ENCODE measurements at places on chromosomes 7 and 10. TPM values are rescaled to one million over a fixed set of nuclear protein-coding genes. Genes with fewer than 3 reads are reported as not detected.

DNA sequence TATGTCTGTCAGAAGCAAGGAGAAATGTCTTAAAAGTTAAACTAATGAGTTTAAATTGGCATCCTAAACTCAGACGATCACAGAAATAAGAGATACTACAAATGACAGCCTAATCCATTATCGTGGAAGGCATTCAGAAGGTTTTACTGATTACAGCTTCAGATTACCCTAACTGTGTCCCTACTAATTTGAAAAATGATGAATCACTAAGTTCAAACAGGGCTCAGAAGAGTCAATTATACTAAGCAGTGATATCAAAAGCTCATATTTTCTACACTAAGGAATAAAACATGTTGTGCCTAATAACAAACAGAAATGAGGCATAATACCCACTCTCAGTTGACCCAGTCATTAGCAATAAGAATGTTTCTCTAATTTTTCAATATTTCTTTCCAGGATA, 152.0 kb upstream of the NRBF2 start:
- DNase-seq, result no peak

DNA sequence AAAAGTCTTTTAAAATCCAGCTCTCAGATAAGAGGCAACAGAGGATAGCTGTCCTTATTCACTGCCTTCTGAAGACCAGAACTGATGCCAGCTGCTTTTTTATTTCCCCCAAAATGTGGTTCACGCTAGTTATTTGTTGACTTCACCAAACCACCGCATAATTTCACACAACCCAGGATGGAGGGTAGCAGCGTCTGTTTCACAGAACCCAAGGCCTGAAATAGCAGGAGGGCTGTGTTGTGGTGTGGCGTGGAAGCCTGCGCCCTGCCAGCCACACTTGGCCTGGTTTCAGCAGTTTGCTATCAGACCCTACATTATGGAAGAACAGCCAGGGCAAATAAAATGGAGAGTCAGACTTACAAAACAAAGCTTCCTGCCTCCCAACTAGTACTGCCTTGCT, 155.4 kb downstream of the DYNC1I1 start:
- DNase-seq, result no peak

GRCh38 chr7:147079921-147080420, 963.4 kb downstream of the CNTNAP2 start:
- no peak for DNase-seq

GRCh38 chr10:24503461-24504320, 220.0 kb downstream of the ARHGAP21 start:
- DNase-seq, result no peak

GRCh38 chr10:80760914-80761371, 223.2 kb downstream of the SH2D4B start:
- DNase-seq, result no peak

DNA sequence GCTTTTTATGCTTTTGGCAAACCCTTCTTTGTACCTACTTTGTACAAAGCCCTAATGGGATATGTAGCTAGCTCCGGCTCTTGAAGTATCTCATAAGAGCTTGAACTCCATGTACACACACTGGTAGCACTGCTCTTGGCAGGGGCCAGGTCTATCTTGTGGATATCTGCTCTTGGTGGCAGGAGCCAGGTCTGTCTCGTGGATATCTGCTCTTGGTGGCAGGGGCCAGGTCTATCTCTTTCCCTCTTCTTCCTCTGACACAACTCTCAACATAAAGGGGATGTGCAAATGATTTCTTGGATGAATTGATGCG, 91.9 kb downstream of the WNT2 start:
- no peak for DNase-seq

GRCh38 chr10:81866753-81867152, 8.2 kb upstream of the NRG3 start:
- no peak for DNase-seq

DNA sequence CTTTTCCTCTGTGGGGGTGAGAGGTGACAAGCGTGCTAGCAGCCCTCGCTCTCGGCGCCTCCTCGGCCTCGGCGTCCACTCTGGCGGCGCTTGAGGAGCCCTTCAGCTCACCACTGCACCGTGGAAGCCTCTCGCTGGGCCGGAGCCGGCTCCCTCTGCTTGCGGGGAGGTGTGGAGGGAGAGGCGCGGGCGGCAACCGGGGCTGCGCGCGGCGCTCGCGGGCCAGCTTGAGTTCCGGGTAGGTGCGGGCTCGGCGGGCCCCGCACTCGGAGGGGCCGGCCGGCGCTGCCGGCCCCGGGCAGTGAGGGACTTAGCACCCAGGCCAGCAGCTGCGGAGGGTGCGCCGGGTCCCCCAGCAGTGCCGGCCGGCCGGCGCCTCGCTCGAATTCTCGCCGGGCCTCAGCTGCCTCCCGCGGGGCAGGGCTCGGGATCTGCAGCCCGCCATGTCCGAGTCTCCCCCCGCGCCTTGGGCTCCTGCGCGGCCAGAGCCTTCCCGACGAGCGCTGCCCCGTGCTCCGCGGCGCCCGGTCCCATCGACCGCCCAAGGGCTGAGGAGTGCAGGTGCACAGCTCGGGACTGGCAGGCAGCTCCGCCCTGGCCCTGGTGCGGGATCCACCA, 352.8 kb upstream of the PODXL start:
- DNase-seq, result no peak

GRCh38 chr10:44291091-44291490, 93.8 kb downstream of the CXCL12 start:
- no peak for DNase-seq

GRCh38 chr7:92076509-92076908, 57.8 kb downstream of the CYP51A1 start:
- DNase-seq, result no peak

DNA sequence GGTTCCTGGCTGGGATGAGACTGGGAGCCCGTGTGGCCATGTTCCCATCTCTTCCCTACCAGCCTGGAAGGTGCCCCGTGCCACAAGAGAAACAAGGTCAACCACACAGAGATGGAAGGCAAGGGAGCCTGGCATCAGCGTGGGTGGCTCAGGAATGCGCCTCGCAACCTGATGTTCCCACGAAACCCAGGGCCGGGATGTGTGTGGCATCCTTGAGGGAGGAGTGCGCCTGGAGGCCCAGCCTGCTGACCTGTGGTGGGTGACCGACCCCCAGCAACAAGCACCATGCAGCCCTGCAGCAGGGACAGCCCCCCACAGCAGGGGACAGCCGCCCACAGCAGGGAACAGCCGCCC, 267.2 kb downstream of the ELFN1 start:
- no peak for DNase-seq

DNA sequence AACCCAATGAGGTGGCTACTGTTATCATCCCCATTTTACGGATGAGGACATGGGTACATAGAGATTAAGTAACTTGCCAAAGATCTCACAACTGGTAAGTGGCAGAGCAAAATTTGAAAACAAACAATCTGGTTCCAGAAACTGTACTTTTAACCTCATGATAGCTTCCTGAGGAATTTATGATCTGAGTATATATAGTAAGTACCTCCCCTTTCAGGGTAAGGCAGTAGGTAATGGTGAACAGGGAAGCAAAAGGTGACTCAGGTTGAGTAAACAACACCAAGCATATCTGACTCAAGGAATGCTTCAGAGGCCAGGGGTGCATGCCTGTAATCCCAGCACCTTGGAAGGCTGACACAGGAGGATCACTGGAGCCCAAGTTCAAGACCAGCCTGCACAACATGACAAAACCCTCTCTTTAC, 21.1 kb downstream of the KLLN start:
- no peak for DNase-seq

GRCh38 chr7:11615174-11615573, 216.8 kb downstream of the THSD7A start:
- DNase-seq, result no peak

- DNase-seq, result no peak
Observed at GRCh38 chr7:105600720-105601550, 19.6 kb upstream of the EFCAB10 start.

DNA sequence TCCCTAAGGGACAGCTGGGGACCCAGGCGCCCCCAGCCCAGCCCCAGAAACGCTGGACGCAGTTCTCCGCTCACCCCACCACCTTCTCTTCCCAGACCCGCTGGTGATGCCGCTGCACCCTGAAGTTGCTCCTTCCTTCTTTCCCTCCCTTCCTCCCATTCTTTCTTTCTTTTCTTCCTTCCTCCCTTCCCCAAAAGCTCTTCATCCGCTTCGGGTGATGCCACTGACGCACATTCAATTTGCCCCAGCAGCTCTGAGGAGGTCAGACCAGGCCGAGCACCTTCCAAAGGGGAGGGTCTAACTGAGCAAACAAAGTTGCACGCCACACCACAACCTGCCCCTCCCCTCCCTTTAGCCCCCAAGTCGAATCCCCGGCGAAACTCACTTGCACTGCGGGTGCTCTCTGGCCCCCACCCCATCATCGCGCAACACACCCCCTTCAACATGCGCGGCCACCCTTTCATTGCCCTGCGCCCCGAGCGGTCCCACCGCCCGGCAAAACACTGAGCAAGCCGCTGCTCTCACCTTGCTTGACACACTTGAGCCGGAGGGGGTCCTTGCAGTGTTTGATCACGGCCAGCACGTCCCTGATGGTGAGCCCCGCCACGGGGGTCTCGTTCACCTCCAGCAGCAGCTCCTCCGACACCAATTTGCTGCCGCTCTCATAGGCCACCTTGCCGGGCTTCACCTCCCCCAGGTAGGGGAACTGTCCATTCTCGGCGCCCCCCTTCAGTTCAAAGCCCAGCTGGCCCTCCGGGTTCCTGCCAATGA, 787 bp downstream of the MAGI2 start:
- DNase-seq, result no peak

DNA sequence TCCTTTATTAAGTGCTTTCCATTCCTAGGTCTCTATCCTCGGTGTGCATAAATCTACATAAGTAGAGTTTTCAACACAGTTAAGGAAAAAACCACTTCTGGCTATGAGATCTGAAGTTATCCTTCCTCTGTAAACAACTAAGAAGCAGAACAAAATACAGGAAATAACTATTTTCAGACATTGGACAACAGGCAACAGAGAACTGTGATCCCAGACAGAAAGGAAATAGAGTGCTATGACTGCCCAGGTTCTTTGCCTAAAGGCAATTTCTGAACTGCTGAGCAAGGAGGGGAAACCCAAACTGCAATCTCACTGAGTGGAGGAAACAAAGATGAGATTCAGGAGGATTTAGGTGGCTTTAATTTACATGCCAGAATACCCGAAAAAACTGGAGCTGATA, 285.4 kb downstream of the SNX13 start:
- DNase-seq, result no peak

DNA sequence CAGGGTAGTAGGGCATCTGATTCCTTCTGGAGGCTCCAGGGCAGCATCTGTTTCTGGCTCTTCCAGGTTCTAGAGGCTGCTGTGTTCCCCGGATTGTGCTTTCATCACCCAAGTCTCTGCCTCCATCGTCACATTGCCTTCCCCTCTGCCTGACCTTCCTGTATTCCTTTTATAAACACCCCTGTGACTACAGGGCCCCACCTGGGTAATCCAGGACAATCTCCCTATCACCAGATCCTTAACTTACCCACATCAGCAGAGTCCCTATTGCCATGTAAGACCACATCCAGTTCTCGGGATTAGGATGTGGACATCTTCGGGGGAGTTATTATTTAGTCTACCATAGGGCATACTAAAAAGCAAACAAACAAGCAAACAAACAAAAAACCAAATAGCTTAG, 39.4 kb upstream of the AGR3 start:
- DNase-seq, result no peak

- DNase-seq, result no peak
Observed at GRCh38 chr10:101003639-101004206, 4.1 kb downstream of the LZTS2 start.

DNA sequence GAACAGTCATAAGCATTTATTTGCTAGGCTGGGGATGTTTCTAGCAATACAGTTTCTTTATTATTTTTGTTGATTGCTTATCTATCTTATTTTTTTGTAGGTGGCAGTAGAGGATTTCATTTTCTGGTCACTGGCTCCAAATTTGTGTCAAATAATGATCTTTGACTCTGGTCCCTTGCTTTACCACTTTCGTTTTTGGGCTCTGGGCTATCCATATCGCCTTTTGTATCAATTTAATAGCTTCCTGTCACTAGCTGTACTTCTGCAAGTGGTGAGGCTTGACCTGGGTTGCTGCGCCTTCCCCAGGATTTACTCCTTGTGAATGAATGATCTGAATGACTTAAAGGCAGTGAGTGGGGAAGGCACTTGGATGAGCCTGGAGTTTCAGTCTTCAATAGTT, 48.4 kb downstream of the MDFIC start:
- DNase-seq, result no peak

DNA sequence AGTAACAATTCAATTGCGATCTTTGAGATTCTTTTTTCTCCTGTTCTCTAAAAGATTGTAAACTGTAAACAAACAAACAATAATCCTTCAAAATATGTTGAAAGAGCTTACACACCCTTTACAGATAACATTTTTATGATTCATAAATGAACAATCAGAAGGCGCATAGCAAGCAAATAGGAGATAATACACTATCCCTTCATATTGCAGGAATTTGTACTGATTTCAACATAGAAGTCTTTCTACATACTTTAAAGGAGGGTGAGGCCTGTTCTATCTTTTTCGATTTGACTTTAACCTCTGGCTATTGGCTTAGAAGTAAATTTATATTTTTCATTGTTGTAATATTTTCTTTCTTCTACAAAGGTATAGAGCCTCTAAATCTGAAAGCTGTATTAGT, 57.2 kb downstream of the TFEC start:
- no peak for DNase-seq

DNA sequence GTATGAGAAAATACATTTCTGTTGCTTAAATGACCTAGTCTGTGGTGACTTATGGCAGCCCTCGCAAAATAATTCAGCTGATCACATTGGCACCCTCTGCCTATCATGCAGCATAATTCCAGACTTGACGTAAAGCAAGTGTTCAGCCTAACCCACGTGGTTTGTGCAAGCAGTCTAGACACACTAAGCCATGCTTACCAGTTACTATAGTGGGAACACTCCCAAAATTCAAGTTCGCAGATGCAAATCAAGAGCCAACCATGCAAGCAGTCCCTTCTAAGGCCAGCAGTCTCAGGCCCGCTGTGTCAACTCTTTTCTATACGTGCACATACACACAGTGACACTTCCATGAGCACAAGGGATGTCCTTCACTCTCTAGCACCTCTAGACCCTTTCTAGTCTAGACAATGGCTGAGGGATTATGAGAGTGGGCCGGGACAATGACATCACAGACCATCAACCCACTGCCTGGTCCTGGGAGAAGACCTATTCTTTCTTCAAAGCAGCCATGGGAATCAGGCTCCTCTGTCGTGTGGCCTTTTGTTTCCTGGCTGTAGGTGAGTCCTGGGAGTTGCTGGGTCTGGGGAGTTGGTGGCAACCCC, 29.0 kb upstream of the PRSS1 start:
- DNase-seq, result no peak

The CFAP43 gene
- not detected for total RNA-seq

The ELN gene
- not detected for total RNA-seq

The RET gene
- total RNA-seq, result not detected

The SFTPD gene
- total RNA-seq, result not detected

The TMEM229A gene
- not detected for total RNA-seq

The CPVL gene
- total RNA-seq, result not detected

The PRTFDC1 gene
- 1.4 TPM for total RNA-seq
